ENCODE measurements at places on chromosomes 3 and 15.

DNA sequence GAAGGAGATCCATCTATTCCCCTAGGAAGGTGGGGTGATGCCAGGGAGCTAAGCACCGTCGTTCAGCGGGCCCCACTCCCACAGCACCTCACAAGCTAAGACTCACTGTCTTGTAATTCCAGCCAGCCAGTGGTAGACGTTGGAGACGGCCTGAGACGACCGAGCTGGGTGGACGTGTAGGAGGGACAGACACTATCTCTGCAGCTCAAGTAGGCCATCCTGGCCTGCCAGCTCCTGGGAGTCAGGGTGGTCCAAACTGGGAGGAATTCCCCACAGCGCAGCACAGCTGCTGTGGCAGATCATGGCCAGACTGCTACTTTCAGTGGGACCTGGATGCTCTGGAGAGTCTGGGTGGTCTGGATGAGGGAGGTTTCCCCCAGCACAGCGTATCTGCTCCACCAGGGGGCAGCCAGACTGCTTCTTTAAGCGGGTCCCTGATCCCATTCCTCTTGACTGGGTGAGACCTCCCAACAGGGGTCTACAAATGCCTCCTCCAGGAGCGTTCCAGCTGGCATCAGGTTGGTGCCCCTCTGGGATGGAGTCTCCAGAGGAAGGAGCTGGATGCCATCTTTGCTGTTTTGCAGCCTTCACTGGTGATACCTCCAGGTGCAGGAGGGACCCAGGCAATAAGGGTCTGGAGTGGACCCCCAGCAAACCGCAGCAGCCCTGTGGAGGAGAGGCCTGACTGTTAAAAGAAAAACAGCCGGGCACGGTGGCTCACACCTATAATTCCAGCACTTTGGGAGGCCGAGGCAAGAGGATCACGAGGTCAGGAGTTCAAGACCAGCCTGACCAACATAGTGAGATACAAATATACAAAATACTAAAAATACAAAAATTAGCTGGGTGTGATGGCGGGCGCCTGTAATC is 27.6 kb downstream of the GNB5 start:
- DNase-seq, result no peak

GRCh38 chr3:102176333-102177050 is 258.3 kb upstream of the ZPLD1 start:
- no peak for DNase-seq

DNA sequence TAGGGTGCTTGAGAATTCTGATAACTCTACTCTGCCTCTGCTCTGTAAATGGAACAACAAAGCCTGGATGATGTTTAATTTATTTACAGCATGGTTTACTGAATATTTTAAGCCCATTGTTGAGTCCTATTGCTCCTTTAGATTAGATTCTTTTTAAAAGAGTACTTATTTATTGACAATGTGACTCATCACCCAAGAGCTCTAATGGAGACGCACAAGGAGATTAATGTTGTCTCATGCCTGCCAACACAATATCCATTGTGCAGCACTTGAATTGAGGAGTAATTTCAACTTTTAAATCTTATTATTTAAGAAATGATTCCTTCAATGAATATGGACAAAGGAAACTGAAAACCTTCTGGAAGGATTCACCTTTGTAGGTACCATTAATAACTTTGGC is 691.4 kb downstream of the ZBBX start:
- DNase-seq, result no peak

- DNase-seq, result no peak
Observed at GRCh38 chr15:37425541-37425940, 325.2 kb upstream of the MEIS2 start.

- DNase-seq, result no peak
Observed at GRCh38 chr3:191334346-191334893, 4.1 kb upstream of the UTS2B start.

- DNase-seq, result no peak
Observed at GRCh38 chr3:160796813-160797164, 40.8 kb downstream of the PPM1L start.

GRCh38 chr3:42430781-42431532 is 20.5 kb upstream of the LYZL4 start:
- DNase-seq, result no peak

DNA sequence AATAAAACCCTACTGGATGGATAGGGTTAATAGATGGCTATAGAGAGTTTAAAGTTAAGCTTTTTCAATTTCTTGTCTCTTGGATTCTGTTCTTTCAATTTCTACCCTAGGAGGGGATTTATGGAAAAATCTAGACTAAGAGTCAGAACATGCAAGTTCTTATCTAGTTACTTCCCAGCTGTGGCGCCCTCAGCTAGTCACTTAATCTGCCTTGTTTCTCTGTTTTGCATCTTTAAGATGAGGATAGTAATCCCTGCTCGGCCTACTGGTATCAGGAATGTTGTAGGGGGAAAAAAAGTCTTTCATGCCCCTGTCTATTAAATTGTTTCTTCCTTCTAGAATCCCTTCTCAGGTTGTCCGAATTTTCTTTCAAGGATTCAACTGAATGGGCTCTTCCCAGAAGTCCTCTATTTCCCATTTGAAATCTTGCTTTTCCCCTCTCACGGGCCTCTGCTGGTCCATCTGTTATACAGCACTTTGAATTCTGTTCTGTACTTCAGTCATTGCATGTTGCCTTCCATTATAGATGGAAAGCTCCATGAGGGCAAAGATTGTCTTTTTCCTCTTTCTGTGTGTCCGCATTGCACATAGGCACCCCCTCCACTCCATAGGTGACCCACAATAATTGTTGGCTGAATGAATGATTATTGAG is 4.4 kb downstream of the KCTD6 start:
- DNase-seq, result no peak

DNA sequence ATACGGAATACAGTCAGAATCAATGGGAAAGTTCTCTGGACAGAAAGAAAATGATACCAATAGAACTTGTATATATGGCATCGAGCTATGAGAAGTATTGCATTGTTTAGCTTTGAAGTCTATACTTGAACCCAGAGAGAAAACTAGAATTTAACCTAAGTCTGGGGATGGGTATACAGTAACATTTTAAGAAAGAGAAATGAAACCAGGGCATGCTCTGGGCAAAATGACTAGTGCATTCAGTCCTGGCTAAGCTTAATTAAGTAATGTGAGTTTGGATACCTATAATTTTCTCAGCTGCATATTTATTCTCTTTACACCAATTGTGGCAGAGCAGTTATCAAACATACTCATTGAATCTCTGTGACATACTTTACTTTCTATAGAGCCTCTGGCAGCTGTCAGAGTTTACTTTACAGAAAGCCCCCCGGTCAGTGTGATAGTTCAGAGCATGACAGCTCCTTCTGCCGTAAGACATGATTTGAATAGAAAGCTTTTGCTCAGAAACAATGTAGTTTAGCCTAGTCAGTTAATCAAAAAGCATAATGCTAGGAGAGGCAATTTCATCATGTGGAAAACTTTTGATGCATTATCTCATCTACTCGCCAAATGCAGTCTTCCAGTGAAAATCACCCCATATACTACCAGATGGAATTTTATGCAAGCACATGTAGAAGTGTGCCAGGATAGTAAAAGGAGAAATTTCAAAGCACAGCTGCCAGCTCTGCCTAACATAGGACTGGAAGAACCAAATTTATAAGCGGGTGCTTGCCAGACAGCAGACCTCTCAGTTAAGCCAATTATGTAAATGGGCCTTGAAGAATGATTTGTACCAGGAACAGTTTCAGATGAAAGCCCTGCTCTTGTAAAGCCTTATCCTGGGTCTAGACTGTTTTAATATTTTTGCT is 40.7 kb downstream of the OXSM start:
- DNase-seq, result no peak

DNA sequence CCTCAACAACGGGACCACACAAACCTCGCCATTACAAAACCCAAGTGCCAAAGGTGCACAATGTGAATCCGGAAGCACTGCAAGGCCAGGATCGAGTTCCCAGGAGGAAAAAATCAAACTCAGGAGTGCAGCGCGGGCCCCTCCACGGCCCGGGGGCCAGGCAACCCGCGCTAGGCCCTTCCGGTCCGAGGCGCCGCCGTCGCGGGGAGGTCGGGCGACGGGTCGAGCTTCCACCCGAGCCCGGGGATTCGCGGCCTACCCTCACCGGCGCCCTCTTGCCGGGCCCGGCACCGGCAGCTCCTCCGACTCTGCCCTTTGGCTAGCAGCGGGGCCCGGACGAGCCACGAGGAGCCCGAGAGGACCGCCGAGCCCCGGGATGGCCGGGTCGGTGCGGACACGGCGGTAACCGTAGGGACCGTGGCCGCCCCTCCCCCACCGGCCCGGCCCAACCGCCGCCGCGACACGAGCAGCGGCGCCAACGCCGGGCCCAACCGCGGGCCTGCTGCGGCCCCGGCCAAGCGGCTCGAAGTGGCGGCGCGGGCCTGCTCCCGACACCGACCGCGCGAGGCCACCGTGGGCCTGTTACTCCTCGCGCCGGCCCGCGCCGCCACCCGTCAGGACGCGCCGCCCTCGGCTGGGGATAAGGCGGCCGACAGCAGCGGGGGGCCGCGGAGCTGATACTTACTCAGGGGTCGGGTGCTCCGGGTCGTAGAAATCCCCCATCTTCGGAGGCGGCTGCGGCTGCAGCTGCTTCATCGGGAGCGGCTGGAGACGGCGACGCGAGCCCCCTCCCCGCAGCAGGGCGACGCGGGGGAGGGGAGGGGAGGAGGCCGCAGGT is 525 bp downstream of the SETD2 start:
- DNase-seq, result peak; percentile 16

DNA sequence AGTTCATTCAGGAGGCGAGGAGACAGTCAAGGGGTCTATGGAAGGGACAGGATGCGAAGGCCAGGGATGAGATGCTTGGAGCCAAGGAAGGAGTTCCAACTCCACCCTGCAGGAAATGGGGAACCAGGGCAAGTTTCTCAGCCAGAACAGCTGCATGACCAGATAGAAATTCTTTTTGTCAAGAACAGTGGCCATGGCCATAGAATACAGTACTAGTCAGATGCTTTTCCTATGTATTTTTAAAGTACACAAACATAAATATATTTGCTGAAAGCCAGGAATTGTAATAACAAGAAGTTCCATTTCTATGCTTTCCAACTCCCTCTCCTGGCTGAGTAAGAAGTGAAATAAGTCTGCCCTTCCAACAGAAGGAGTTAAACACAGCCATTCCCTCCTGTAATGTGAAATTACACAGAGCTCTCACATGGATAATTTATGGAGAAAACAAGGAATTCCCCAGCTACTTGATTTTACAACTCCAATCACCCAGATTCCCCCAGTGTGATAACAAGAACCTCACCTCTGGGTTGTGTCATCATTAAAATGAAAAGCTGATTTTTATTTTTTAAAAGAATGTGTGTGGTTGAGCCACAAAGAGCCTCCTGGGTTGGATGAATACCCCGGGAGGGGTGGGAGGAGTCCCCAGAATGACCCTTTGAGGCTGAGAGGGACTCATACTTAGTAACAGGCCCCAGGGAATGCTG is 124.6 kb upstream of the ARHGEF3 start:
- no peak for DNase-seq

- DNase-seq, result no peak
Observed at GRCh38 chr3:37990527-37990926, at the start of gene VILL. VILL (plus strand) TSS chr3:37990786; CDS start chr3:37993673, 2,887 bp downstream.

- no peak for DNase-seq
Observed at GRCh38 chr3:10437995-10438901, 67.1 kb downstream of the ATP2B2 start.

DNA sequence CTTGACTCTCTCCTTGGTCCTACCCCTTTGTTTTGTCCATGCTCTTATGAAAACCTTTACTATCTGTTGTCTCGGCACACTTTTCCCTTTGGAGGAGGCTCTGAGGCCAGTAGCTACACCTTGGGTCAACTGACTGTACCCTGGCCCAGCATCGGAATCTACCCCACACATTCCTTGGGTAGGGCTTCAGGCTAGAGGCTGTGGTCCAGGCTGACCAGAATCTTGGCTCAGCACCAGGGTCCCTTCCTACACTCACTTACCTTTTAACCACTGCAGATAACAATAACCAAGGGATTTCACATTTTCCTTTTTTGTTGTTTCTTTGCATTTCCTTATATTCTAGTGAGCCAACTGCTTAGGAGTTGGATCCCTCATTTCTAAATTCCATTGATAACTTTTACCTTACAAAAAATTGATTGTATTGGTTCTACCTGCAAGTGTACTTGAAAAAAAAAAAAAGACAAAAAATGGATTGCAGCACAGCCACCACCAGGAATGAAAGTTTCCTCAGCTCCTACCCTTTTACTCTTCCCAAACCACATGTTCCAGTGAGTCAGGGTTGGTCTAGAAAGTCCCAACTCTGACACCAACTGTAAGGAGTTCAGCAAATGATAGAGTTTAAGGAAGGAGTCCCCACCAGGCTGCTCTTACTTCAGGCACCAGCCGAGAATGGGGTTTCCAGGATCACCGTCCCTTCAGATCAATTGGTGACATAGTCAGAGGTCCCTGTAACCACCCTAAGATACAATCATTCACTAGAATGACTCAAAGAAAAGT is 95.6 kb downstream of the FBLN2 start:
- no peak for DNase-seq

GRCh38 chr3:68135067-68135466 is 480.7 kb upstream of the SUCLG2 start:
- no peak for DNase-seq

- no peak for DNase-seq
Observed at GRCh38 chr3:123046262-123047061, 18.9 kb upstream of the SEMA5B start.

GRCh38 chr3:128267541-128267940 is 114.3 kb downstream of the EEFSEC start:
- DNase-seq, result no peak

DNA sequence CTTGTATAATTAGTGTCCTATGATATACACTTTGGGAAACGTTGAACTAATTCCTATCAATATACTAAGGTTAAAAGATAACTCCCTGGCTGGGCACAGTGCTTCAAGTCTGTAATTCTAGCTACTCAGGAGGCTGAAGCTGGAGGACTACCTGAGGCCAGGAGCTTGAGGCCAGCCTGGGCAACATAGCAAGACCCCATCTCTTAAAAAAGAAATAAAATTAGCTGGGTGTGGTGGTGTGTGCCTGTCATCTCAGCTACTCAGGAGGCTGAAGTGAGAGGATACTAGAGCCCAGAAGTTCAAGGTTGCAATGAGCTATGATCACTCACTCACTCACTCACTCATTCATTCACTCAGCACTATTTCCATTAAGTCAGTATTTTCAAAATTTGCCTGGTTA is 55.2 kb downstream of the SLC12A6 start:
- no peak for DNase-seq

- no peak for DNase-seq
Observed at GRCh38 chr3:189096092-189096491, 75.7 kb upstream of the TPRG1 start.

- no peak for DNase-seq
Observed at GRCh38 chr3:57275393-57275792, 17.1 kb downstream of the ASB14 start.

DNA sequence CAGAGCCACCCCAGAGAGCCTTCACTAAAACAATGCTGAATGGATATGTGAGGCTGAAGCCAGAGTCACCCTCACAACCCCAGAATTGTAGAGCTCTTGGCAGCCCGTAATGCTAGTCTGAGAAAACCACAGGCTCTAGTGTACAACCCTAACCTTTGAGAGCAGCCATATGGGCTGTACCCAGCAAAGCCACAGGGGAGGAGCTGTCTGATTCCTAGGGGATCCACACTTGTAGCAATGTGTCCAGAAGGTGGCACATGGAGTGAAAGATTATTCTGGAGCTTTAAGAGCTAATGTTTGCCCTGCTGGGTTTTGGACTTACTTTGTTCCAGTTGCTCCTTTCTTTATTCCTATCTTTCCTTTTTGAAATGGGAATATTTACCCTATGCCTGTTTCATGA is 626.8 kb downstream of the GRM7 start:
- no peak for DNase-seq

GRCh38 chr15:80431635-80432344 is 27.6 kb downstream of the ARNT2 start:
- no peak for DNase-seq

Measured in stimulated activated CD8-positive, alpha-beta memory T cell treated with anti-CD3 and anti-CD28 coated beads, Interleukin-4, amount 100 ng/mL, for 1 hour (primary cell).